ENCODE measurements at places on chromosomes 3 and 15.

- DNase-seq = no peak
Measured at GRCh38 chr3:124140746-124141145, 148.8 kb upstream of the ROPN1 start.

GRCh38 chr3:163218336-163218735 is 1721.7 kb downstream of the OTOL1 start:
- no peak for DNase-seq

DNA sequence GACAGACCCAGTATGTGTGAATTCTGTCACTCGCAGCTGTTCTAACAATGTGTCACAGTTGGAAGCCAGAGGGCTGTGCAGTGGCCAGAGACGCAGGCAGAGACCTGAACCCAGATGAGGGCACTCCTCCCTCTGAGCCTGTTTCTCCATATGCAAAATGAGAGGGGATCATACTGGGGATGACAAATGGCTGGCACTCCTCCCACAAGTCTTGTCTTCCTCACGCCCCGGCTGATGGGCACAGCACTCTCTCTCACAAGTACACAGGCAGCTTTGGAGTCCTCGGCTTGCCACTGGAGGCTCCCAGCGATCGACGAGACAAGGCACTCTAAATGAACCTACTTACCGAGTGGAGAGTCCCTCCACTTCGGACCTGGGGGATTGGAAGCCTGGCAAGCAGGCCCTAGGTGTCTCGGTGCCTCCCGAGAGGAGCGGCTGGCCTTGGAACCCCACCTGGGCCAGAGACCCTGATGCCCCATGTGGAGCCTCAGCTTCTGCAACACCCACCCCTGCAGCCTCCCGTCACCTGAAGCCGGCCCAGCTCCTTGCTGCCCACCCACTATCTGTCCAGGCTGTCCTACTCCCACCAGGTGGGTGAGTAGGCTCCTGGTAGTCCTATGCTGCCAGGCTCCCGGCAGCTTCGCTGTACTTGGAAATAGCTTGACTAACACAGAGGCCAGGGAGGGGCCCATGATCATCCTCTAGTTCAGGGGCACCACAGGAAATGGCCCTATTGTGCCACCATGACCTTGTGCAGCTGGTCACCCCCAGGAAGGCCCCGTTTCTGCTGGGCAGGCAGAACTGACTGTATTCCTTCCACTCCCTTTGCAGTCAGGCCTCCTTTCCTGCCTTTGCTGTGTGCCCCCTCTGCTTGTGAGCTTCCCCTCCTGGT is 65.0 kb upstream of the IQSEC1 start:
- no peak for DNase-seq

DNA sequence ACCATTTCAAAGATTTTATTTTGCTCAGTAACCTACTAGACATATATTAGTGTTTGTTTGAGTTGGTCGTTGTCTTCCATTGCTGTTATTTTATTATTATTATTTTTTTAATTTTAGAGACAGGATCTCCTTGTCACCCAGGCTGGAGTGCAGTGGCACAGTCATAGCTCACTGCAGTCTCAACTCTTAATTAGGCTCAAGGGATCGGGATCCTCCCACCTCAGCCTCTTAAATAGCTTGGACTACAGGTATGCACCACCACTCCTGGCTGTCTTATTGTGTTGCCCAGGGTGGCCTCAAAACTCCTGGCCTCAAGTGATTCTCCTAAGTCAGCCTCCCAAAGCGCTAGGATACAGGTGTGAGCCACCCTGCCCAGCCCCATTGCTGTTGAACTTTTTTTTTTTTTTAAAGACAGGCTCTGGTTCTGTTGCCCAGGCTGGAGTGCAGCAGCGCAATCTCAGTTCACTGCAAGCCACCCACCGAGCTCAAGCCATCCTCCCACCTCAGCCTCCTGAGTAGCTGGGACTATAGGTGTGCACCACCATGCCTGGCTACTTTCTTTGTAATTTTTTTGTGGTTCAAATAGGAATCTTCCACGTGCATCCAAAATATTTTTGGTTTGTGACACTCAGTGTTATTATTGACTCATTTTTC is 18.2 kb downstream of the SETD5 start:
- no peak for DNase-seq

DNA sequence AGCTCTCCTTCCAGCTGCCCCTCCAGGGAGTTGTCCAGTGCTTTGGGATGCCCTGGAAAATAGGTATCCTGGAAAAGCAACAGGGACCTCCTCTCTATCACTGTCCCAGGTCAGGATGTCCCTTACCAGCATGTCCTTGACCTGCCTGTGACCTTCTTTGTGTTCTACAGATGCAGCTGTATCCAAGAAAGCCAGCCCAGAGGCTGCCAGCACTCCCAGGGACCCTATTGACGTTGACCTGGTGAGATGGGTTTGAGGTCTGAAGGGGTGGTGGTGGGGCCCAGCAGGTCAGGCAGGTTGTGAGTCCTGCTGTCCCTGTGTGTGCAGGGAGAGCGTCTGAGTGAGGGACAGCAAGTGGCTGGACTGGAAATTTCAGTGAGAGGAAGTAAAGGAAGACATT is 30.2 kb downstream of the PML start:
- no peak for DNase-seq

- DNase-seq = no peak
Measured at GRCh38 chr3:196596355-196596754, 27.9 kb downstream of the FBXO45 start.

Data from activated gamma-delta T cell treated with anti-CD3 and anti-CD28 coated beads, Interleukin-2, amount 50 U/mL, for 16 hours (primary cell).